ELR (cell line): ENCODE measurements at places on chromosomes 3 and 15.
A peak's percentile ranks its signal among the peaks of the same experiment; 100 is the strongest.

- DNase-seq, result peak; percentile 85
Measured at GRCh38 chr15:68252925-68253534, 23.5 kb upstream of the CLN6 start.

DNA sequence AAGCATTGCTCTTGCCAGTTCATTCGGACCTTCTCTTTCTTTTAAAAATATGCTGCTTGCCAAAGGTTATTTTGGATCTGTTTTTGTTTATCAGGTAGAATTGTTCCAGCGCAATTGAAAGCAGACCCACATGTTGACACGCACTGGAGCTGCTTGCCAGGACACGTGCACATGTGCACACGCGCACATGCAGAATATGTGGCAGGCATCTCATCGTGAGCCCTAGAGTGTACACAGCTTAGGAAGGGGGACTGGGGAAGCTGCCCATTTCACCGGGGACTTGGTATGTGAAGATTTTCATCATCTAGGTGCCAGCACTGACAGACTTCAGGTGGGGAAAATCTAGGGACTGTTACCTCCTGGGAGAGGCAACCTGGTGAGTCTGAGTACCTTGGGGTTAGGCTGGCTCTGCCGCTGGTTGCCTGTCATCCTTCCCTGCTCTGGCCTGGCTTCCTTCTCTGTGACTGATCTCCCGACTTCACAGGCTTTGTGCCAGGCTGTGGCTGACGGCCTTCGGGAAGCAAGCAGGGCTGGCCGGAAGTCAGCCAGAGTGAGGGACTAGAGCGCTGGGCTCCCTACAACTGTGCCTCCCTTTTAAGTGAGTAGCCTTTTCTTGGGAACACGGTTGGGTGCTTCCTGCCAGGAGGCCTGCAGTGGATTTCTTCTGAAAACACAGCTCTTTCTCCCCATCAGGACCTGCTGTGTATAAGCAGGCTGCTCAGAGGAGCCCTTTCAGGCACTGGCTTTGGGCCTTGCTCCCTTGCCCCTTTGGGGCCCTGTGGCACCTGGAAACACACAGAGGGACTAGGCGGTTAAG lies 129.3 kb downstream of the EEFSEC start:
- DNase-seq, result no peak

GRCh38 chr15:60551781-60552161 lies 72.8 kb upstream of the ICE2 start:
- DNase-seq, result no peak

GRCh38 chr3:100715176-100715575 lies 5.9 kb downstream of the TFG start:
- DNase-seq, result no peak

DNA sequence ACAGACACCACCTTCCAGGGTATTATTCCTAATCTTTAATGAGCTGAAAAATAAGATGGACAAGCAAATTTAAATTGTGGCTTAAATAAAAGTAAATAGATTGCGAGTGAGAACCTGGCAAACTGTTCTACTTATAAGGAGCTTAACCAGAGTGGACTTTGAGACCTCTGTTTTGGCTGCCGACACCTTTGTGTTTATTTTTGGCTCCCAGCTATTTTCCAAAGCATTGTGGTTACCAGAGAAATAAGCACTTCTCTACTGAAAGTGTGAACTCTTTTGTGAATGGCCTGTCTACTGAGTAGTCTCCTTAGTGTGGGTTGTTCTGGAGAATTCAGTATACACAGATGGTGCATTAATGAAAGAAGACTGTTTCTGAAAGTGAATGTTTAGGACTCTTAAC lies 109.4 kb downstream of the ATP8B4 start:
- no peak for DNase-seq

- no peak for DNase-seq
Measured at GRCh38 chr3:100868096-100868495, 125.1 kb downstream of the ABI3BP start.

- DNase-seq, result peak; percentile 89
Measured at GRCh38 chr15:75947092-75947491, 43.4 kb downstream of the FBXO22 start.

GRCh38 chr3:186042521-186043202 lies 66.2 kb downstream of the ETV5 start:
- DNase-seq, result no peak

DNA sequence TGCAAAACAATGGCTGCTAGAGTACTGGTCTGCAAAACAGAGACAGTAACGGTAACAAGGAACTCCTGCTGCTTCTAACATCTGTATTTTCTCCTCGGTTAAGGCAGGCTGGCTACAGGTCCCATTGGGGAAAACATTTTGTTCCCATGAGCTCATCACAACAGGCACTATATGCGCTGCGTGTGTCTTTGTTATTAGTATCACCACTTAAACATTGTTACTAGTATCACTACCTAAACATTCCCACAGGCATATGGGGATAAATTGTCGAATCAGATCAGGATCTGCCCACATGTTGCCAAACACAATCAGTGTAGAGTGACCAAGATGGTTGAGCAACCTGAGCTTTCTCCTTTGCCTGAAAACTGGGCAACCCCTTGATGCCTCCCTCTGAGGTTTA lies 77.2 kb downstream of the TOP2B start:
- DNase-seq, result no peak

GRCh38 chr3:11410564-11410963 lies 138.4 kb downstream of the ATG7 start:
- DNase-seq, result no peak

GRCh38 chr3:97821774-97822358 lies at the start of gene CRYBG3:
Gene CRYBG3 (plus strand): TSS chr3:97822011. CDS start chr3:97822207, 196 bp downstream.
- peak; percentile 84 for DNase-seq

GRCh38 chr3:94304954-94305353 lies 242.1 kb downstream of the NSUN3 start:
- no peak for DNase-seq

DNA sequence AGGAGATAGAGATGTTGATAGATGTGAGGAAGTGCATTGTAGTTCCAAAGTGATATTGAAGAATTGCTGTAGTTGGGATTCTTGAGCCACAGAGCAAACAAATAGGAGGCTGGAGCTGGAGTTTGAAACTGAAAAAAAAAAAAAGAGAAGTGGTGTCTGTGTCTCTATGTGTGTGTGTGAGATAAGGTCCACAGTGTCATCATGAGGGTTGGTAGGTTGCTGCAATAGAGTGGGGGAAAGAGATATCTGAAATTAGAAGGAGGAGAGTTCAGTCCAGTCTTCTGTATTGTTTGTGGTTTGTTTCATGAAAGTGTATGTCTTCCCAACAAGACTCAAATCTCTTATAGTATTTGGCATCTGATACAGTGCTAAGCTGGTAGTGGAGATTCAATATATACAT lies 37.3 kb upstream of the CACNA1D start:
- DNase-seq, result no peak

DNA sequence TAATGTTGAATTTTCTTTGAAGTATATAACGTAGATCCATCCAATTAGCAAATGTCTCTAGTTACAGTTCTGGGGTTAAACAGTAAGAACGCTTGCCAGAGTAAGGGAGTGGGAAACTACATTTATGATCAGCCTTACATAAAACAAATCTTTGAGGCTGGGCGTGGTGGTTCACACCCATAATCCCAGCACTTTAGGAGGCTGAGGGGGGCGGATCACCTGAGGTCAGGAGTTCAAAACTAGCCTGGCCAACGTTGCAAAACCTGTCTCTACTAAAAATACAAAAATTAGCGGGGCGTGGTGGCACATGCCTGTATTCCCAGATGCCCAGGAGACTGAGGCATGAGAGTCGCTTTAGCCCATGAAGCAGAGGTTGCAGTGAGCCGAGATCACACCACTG lies 50.1 kb upstream of the GATM start:
- no peak for DNase-seq

DNA sequence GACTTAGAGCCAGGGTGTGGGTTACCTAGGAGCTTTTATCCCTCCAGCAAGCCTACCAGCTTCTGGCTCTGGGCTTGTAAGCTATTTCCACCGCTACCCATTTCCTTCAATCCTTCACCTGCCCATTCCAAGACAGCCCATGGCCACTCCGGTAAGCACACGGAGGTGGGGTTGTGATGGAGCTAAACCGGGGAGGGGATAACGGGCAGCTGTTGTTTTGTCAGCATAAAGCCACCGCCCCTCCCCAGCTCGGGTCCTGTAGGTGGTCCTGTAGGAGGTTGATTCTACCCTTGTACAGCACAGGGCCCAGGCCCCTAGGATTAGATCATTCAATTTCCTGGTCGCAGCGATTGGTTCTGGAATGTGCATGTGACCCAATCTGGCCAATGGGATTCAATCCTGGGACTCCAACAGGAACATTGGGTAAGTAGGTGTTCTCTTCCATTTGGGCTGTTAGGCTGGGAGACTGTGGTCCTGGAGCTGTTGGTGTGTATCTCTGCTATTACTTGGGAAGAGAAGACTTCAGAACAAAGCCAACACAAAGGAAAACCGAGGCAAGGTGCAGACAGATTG lies 150.6 kb downstream of the RAB11A start:
- DNase-seq, result no peak

- peak; percentile 85 for DNase-seq
Measured at GRCh38 chr3:188687389-188687788, 484.4 kb upstream of the TPRG1 start.

DNA sequence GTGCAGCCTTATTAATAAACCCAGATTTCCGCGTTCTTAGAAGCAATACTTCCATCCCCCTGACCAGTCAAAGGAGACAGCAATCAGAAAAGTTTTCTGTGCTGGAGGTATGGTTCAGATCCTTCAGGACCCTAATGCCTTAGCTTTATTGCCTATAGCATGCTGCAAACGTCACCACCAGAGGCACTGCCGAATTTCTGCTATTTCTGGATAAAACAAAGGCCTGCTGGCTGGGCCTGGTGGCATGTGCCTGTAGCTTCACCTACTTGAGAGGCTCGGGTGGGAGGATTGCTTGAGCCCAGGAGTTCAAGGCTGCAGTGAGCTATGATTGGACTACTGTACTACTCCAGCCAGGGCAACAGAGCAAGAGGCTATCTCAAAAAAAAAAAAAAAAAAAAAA lies 407.2 kb downstream of the FOXP1 start:
- no peak for DNase-seq

DNA sequence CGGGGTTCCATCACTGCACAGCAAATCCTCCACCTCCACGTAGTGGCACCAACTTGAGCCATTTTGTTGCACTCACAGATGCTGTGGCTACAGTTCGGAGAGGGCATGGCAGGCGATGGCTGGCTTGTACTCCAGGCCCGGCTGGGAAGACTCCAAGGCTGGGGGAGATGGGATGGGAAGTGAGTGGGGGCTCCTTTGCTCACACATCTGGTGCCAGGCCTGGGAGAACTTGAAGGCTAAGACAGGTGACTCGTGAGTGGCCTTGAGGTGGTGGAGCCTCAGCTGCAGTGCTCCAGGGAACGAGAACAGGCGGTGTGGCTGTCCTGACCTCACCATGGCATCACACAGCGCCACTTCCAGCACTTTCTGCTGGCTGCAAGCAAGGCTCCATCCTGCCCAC lies 87.9 kb downstream of the PLXNA1 start:
- DNase-seq, result no peak

DNA sequence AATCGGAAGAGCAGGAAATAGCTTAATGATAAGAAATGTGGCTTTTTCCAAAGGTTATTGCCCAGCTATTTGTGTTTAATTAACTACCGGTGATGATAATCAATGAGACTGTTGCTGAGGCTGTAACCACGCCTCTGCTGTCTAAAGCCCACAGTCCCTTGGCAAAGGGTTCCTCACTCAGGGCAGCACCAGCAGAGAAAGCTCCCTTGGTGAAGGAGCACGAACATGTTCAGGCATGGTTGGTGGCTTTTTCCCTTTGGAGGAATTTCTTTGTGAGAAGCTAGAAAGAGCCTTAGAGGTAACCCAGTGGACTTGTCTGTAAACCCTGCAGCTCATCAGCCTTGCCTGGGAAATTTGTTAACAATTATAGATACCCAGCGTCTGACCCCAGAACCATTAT lies 7.5 kb upstream of the ST6GAL1 start:
- no peak for DNase-seq

DNA sequence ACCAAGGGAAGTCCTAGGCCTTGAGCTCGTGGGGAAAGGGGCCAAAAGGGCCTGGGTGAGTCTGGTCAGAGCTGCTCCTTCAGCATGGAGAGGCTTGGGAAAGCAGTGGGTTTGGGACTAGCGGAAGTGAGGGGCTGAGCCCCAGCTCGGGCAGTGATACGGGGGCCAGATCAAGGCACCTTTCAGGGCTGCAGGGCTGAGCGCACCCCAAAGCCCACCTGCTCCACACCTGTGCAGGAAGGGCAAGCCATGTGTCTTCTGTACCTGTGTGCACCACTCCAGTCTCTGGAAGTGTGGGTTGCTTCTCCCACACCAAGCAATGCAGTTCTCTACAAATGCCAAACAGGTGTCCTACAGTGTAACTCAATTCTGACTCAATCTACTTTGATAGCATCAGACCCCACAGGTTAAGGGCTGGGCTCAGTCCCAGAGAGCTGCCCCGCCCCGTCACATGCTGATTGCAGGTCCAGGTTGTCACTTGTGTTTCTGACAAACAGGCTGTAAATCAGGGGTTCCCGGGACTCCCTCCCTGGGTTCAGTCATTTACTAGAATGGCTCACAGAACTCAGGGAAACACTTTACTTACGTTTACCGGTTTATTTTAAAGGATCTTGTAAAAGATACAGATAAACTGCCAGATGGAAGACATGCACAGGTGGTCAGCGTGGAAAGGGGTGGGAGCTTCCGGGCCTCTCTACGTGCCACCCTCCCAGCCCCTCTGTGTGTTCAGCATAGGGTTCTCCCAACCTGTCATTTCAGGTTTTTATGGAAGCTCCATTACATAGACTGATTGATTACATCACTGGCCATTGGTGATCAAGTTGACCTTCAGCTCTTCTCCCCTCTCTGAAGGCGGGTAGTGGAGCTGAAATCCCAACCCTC lies 28.8 kb upstream of the KLF13 start:
- no peak for DNase-seq

GRCh38 chr15:94532226-94532625 lies 300.9 kb downstream of the MCTP2 start:
- DNase-seq, result no peak
